ENCODE measurements at places on chromosomes 12 and 14.

- DNase-seq = no peak
Measured at GRCh38 chr12:131564845-131565244, 146.0 kb upstream of the SFSWAP start.

DNA sequence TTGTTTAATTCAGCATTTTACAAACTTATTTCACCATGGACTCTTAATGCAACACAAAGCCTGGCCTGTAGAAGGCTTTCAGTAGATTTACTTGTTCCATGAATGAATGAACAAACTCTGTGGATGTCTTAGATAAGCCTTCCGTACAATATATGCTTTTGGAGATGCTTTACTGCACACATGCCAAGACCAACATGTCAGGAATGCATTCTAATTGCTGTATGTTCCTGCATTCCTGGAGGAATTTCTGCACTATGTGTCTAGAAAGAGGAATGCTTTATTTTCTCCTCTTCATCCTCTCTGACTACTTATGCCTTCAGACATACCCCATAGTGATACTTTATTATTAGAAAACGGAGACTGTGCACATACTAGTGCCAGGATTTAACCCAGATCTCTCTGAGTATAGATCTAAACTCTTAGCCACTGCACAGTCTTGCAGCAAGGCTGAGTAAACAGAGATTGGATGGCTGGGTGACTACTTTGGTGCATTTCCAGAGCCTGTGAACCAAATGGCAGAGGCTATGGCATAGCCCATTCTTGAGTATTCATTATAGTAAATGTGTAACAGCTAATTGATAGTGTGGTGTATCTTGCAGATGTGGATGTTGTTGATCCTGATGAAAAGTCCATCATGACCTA is 108.2 kb downstream of the SYNE2 start:
- no peak for DNase-seq

DNA sequence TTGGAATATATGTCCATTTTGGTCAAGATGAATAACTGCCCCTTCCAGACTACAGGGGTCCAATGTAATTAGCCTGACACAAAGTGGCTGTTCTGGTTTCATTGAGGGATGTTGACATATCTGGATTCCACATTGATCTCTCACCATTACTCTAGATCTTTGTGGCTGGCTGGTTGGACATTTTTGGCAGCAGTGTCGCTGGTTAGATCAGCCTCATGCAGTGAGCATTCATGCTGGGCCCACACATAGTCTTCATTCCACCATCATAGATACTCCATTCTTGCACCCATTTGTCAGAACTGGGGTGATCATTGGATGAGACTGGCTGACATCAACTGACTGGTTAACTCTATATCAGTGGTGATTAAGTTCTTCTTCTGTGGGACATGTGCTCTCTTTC is 74.4 kb downstream of the MGST1 start:
- DNase-seq = no peak

DNA sequence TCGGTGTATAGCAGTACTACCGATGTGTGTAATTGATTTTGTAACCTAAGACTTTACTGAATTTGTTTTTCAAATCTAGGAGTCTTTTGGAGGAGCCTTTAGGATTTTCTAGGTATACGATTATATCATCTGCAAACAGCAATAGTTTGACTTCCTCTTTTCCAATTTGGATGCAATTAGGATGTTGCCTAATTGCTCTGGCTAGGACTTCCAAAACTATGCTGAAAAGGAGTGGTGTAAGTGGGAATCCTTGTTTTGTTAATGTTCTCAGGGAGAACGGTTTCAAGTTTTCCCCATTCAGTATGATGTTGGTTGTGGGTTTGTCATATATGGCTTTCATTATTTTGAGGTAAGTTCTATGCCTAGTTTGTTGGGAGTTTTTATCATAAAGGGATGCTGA is 171.6 kb upstream of the PDE3A start:
- no peak for DNase-seq

DNA sequence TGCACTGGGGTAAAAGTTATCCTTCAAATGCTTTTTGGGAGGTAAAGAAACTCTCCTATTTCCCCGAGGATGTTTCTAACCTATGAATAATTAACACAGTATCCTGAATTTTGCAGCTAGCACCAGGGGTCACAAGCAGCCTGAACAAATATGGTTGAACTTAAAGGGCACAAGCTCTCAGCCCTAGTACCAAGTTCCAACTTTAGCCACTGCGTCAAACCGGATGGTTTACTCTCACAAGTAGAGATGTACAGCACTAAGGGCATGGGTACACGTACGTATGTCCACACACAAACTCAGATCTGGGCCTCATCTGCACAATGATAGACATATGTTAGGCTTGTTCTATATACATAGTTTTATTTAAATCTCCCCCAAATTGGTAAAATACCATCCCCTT is 4.7 kb downstream of the CCDC88C start:
- no peak for DNase-seq

GRCh38 chr12:70733385-70733784 is 96.2 kb upstream of the PTPRB start:
- no peak for DNase-seq

DNA sequence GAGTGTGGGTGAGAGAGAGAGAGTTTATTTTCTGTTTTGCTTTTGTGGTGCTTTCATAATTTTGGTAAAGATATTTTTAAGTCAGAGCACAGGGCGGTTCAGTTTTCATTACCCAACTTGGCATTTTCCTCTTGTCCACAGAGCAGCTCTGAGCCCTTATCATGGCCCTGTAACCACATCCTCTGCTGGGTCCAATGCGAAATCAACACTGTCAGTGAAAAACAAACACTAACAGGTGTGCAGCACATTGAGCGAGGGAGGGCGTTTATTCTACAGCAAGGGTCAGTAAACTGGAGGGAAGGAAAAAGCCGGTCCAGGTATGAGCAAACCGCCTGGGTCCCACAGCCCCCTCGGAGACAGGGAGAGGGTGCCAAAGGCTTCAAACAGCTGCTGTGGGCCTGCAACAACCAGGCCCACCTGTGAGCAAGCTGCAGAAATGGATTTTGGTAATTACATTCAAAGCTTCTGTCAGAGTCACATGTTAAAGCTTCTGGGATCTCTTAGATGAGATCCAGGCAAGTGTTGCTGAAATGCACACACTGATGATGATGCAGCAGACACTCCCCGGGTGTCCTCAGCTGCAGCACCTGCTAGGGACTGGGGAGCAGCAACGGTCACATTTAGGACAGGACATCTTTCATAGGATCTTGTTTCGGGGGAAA is 132.7 kb upstream of the DYRK2 start:
- no peak for DNase-seq

- DNase-seq = no peak
Measured at GRCh38 chr12:109710747-109711595, 2.7 kb upstream of the FAM222A start.

DNA sequence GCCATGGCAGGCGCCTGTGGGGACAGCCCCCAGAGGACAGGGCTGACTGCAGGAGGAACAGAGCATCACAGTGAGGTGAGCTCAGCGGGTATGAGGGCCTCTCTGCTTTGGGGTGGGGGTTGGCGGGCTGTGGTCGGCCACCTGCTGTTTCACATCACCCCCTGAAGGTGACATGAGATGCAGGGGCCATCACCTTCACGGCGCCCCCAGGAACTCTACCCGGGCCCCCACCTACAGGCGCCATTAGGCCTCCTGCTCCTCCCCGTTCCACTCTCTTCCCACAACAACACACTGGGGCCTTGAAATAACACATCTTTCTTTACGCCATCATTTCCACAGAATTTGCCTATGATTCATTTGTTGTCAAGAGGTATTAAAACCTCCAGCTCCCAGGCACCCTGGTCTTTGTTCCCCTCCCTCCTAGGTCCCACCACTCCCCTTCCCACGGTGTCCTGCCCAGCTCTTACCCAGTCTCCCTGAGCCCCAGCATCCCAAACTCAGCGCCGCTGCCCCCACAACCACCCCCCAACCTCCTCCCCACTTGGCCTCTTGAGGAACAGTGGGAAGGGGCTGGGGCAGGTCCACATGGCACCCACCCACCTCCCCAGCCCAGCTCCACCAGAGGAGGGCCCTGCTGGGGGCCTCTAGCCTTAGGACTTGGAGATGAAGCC is 12.7 kb upstream of the HDAC7 start:
- no peak for DNase-seq

- DNase-seq = no peak
Measured at GRCh38 chr14:58836303-58836974, 198.7 kb downstream of the DACT1 start.

DNA sequence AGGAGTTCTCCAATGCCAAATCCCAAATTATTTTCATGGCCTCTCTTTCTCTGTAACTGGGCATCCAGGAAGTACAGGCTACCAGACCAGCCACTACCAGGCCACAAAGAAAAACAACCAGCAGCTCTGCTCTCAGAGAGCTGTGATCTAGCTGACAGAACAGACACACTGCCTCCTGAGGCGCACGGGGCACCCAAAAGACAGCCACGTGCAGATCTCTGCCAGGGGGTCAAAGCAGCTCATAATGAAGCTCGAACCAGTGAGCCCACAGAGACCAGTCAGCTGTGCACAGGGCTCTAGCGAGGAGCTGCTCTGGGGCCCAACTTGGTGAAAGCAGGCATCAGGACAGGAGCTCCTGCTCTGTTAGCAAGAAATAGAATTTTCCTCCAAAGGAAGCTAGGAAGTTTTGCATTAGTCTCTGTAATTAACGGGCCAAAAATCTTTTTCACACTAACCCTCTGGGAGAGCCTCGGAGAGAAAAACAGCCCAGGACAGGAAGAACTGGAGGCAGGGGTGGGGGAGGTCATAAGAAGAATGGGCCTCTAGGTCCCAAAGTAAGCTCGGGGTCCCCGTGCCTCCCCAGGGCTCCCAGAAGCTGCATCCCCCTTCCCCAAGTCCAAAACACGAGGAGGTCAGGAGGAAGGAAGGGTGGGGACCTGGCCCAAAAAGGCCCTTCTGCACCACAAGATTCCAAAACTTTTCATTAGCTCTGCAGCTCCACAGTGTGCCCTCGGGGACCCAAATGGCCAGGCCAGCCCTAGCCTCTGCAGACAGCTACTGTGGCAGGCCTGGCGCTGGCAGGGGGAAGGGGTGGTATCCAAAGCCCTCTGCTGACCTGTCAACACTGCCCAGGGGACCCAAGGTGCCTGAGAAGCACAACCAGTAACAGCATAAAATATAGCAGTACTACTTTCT is 30.2 kb downstream of the ACTN1 start:
- no peak for DNase-seq

DNA sequence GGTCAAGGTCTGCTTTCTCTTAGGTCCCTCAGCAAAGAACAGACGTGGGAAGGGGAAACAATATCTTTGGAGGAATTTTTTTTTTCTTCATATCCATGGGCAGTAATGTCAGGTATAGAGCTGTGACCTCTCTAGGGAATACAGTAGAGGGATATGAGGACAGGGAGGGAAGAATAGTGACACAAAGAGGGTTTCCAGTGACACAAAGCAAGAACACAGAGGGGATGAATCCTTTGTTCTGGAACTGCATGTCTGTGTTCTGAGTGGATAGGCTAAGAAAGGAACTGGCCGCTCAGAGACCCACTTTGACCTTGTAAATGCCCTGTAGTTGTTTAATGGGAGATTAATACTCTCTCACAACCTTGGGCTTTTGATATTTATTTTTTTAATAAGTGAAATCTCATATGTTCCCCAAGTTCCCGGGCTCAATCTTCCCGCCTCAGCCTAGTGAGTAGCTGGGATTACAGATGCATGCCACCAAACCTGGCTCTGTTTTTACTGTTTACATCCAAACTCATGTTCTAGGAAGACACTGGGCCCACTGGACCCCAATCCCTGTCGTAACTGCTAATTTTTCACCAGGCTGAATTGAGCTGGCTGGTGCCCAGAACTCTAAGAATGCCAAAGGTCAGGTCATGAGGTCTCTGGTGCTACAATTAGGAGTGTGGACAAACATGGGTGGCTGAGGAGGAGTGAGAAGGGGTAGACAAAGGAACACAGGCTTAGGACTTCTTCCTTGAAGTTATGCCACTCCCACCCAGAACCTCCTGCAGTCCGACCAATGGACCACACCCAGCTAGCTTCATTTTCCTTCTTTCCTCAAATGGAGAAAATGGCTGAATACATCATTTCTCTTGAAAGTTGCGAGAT is 9.1 kb upstream of the PLEKHH1 start:
- no peak for DNase-seq

DNA sequence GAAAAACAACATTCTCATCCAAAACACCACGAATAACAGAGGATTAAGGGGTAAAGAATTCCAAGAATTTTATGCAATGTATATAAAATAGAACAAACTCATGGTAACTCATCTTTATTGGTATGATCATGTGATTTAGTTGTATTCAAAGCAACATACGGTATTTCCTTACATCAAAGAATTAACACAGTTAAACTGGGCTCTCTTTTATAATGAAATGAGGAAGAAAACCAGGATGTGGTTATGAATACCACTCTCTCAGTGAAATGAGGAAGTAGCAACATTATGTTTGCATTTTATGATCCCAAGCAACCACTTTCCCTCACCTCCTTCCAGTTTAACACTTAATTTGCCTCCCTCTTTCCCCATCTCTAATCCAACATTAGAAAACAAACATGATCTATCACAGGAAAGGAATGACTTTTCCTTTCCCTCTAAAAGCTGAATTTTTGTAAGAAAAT is 22.9 kb downstream of the SPTLC2 start:
- DNase-seq = no peak

- no peak for DNase-seq
Measured at GRCh38 chr14:67551940-67552339, 18.9 kb downstream of the PLEKHH1 start.

DNA sequence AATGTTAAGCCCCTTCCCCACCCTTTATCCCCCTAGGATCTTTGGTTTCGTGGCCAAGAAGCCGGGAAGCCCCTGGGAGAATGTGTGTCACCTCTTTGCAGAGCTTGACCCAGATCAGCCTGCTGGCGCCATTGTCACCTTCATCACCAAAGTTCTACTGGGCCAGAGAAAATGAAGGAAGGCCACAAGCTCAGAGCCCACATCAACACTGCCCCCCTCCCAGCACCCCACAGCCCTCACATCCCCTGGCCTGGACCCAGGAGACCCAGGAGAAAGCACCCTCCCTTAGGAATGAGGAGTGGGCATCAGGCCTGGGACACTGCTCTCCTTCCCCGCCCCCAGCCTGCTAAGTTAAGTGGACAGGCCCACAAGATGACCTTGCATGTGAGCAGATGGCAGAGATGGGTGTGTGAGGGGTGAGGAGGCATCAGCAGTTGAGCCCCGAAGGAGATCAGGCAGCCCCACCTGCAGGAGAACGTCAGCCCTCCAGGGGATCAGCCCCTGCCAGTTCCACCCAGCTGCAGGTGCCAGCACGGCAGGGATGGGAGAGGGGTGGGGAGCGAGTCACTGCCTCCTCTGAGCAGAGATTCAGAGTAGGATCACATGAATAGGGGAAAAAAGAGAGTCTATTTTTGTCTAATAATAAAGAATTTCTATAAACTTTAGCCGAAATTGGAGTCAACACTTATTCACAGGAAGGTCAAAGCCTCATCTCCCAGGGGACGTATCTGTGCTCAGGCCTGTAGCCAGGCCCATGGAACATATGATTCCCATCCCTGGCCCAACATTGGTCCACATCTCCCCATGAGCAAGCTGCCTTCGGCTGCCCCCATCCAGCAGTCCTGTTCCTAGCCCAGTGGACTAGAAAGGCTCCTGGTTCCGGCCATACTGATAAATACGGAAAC is 14.1 kb downstream of the TNS2 start:
- DNase-seq = no peak

GRCh38 chr12:31588976-31589375 is 2.0 kb downstream of the DENND5B start:
- no peak for DNase-seq

GRCh38 chr14:60220084-60220483 is 28.9 kb upstream of the PPM1A start:
- no peak for DNase-seq

Measured in stimulated activated CD4-positive, alpha-beta T cell treated with anti-CD3 and anti-CD28 coated beads, Interleukin-2, amount 100 ng/mL, for 4 hours (primary cell).